Stimulated activated CD8-positive, alpha-beta memory T cell treated with anti-CD3 and anti-CD28 coated beads, Interleukin-15, amount 100 ng/mL, for 48 hours (primary cell): ENCODE measurements at places on chromosomes 5 and 9.

DNA sequence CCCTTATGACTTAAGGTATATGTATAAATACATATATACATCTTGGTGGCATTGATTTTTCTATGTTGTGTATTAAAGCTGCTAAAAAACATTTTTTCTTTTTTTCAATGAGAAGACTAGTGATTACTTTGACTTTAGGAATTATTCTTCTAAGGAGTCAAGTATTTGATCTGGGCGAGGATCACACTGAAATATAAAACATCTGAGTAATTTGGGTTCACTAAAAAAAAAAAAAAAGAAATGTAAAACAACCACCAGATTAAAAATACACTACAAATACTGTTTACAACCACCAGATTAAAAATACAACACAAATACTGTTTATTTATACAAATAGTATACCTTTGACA, 9.0 kb downstream of the UBAP1 start:
- DNase-seq, result no peak

GRCh38 chr9:112750016-112750763, at the start of gene SNX30:
Gene SNX30 (plus strand): TSS chr9:112750760. CDS start chr9:112751002, 242 bp downstream.
- DNase-seq, result peak; percentile 68

DNA sequence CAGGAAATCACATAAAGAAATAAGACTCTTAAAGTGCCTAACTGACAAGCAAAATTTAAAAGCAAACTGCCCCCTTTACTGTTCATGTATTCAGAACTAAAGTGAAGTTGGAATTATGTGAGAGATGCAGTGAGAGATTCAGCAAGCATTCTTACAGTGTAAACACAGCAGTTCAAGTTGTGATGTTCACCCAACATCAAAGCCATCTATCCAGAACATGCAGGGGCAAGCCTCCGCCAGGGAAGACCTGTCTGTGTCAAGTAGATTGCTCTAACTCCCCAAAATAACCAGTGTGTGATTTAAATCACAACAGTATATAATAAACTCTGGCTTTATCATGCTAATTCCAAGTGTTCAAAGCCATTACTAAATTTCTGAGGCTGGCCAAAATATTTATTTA, 233.3 kb downstream of the BNC2 start:
- no peak for DNase-seq

DNA sequence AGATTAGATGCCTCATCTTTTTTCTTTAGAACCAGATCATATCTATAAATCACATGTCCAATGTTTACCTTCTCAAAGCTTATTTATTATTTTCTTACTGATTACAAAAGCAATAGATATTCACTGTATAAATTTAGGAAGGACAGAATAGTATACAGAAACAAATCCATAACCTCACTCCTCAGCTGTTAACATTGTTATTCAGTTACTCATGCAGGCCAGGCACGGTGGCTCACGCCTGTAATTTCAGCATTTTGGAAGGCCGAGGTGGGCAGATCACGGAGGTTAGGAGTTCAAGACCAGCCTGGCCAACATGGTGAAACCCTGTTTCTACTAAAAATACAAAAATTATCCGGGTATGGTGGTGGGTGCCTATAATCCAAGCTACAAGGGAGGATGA, 15.3 kb downstream of the STOM start:
- DNase-seq, result no peak

DNA sequence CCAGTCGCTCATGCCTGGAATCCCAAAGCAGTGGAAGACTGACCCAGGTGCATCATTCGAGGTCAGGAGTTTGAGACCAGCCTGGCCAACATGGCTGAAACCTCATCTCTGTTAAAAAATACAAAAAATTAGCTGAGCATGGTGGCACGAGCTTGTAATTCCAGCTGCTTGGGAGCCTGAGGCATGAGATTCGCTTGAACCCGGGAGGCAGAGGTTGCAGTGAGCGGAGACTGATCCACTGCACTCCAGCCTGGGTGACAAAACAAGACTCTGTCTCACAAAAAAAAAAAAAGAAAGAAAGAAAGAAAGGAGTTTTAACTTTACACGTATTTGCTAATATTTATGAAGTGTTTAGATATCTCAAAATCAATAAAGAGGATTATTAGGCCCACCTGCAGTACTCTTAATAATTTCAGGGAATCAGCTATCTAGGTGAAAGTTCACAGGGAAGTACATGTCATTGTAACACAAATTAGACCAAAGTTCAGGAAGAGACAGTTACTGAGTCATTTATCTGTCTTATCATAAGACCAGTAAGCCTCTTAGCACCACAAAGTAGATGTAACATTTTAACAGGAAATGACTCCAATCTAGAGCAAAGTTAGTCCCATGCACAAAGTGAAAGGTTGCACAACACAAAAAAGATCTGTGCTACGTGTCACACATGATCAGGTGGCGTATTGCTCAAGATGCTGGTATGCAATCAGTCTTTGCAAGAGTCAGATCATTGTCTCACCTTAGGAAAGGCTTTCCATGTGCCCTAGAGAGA, 34.1 kb upstream of the PLIN2 start:
- peak; percentile 30 for DNase-seq

DNA sequence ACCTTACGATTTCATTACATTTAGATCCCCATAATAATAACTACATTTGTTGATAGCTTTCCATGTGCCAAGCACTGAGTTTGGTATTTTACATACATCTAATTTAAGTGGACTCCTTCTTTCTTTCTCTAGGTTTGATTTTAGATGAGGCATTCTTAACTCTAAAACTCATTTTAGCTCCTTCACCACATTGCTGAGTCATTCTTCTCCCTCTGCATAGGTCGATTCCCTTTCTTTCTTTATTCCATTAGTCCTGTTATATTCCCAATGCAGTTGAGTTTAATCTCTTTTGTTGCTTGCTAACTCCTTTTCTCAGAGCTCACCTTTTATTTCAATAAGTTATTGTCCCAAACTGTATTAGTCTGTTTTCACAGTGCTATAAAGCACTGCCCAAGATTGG, 329.8 kb downstream of the TAF11L14 start:
- DNase-seq, result no peak

DNA sequence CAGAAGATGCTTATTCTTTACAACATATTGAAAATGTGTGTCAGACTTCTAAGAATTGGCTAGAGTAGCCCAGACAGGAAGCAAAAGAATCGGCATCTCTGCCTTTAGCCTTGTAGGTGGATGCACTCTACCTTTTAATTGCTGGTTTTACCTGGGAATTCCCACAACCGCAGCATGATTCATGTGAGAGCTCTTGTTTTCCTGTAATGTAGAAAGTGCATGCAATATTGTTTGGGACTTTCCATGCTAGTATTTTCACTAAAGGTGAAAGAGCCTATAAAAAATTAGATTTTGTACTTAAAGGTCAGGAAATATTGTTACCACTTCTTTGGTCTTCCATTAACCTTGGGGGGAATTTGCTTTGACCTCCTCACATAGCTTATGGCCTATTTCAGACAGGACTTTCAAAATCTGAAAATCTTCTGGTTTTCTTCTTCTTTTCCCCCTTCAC, 89.8 kb downstream of the NTRK2 start:
- DNase-seq, result peak; percentile 7

DNA sequence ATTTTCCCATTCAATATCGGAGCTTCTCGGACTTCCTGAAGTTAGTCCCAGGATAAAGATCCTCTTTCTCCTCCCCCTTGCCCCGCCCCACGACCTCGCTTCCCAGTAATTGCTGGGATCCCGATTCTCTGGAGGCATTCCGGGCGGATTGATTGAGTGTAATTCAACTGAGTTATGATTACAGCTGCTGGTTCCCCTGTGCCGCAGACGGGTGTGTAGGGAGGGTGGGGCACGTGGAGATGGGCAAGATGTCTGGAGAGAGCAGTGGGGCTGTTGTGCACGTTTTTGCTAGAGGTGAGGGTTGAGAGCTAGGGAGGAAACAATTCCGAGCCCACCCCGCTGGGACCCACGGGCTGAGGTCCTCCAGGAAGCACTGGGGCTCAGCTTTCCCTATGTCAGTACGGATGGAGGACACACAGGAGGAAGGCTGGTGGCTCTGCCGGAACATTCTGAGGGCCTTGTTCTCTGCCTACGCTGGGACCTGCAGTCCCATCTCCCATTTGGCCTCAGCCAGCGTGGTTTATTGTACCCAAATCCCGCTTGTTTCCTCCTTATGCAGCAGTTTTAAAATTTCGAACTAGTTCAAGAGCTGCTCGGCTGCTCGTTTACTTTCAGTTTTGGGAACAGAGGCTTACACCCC, 2.4 kb upstream of the DMRT2 start:
- no peak for DNase-seq

DNA sequence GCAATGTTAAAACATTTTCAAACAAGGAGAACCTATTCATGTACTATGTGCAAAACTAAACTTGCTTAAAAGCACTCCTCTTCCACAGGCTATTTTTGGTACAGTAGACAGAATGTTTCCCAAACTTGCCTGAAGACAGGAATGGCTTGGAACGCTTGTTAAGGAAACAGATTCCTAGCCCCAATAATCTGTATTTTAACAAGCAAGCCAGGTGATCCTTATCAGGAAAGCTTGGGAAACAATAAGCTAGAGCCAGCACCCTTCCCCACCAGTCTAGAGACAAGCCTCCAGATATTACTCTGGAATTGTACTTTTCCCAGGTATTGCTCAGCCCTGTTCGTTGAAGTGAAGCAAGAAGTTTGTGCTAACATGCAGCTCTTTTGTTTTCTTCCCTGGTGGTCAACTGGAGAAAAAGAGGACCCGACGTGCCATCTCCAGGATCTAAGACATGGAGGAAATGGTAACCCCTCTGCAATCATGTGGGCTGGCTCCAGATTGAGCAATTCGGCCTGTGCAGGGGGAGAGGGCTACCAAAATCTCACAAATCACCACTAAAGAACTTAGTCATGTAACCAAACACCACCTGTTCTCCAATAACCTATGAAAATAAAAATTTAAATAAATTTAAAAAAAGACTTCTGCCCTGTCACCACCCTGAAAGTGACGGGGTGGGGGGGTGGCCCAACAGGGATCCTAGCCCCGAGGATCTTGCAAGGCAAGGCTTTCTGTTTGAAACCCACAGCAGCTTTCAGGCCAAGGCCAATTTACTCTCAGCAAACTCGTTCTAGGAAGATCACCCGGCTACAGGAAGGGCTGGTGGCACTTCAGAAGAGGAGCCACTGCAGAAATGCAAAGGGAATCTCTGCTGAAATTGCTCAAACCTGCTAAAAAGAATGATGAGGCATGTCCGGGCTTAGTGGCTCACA, 48.6 kb downstream of the SHB start:
- no peak for DNase-seq

- no peak for DNase-seq
These were observed 21.3 kb downstream of the AKNA start for GRCh38 chr9:114366334-114367128.

DNA sequence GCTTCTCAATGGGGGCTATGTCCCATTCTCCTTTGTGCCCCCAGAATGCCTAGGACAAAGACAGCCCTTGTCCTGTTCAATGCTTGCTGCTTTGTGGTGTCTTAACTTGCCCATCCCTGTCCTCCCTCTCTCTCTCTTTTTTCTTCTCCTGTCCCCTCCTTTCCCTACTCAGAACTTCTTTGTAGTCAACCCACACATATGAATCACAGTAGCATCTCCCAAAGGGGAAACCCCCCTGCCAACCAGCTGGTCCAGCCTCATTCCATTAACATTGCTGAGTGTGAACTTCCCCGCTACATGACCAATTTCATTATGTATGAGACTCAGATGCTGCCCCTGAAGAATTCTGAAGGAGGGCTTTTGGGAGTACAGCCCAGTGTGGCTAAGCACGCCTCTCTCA, 408.3 kb downstream of the ENC1 start:
- DNase-seq, result no peak

DNA sequence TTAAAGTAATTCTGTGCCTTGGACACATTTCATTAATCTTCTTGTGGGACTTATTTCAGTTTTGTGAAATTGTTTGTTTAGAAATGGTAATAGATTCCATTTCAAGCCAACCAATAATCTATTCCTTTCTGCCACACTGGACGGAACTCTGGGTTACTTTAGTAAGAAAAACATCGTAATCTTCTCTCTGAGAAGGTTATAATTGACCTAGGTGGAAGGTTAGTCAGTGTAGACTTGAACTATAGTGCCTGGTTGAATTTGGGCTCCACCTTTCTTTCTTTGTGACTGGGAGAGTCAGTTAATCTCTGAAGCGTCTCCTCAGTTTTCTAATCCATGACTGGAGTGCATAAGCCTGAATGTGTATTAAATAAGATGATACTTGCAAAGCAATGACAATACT, 89.7 kb upstream of the PRLR start:
- DNase-seq, result no peak

DNA sequence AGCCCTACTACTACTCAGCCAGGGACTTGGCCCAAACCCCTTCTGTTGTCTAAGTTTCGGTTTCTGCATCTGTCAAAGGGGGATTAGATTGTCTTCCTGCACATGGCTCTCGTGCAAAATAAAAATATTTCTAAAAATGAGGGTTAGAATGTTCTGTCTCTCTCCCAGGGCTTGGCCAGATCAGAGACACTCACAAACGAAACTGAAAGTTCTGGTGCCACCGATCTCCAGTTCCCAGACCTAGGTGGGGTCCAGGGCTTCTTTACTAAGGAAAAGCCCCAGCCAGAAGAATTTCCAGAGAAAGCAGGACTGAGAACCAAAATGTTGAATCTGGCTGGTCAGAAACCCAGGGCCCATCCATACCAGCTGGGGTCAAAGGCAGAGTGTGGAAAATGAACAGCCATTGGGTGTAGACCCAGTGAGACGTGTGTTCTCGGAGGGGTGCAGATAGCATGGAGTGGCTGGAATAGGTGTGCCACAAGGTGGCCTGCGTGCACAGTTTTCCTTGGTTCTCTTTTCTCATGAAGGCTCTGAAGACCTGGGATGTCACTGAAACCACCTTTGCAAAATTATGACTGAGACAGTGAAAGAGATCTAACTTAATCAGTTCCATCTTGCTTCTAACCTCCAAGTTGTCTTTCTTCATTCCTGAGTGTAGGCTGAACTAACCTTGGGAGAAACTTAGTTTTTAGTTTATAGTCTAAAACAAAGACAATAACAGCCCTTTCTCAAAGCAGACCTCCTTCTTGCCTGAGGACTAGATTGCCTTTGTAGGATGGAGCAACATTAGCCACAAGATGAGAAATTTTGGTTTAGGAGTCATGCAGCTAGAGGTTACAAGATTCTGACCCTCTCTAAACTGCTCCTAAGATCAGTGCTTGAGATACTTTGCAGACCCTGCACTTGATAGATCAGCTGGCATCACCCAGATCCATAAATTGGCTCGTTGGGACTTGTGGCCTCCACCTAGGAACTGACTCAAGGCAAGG, 2.3 kb upstream of the SLC23A1 start:
- no peak for DNase-seq
